ENCODE measurements at places on chromosomes 4 and X. TPM values are rescaled to one million over a fixed set of nuclear protein-coding genes. Genes with fewer than 3 reads are reported as not detected.

The FGFBP2 gene
- not detected for total RNA-seq

The MUC7 gene
- not detected for total RNA-seq

The ADH7 gene
- total RNA-seq = not detected

The MSN gene
- 256 TPM for total RNA-seq

The FAM53A gene
- total RNA-seq = 3.1 TPM

The SEL1L3 gene
- 40.1 TPM for total RNA-seq

The CCSER1 gene
- total RNA-seq = 2.9 TPM

The CWH43 gene
- total RNA-seq = 0.12 TPM

The RAB33A gene
- 4.3 TPM for total RNA-seq

The GNRHR gene
- total RNA-seq = not detected

The ZRSR2 gene
- total RNA-seq = 6.1 TPM

The CCDC160 gene
- 0.25 TPM for total RNA-seq

The MID1 gene
- 12.8 TPM for total RNA-seq
